ENCODE measurements at places on chromosomes 1 and 21.
A peak's percentile ranks its signal among the peaks of the same experiment; 100 is the strongest.

- DNase-seq: no peak
These were observed 11.0 kb upstream of the PLA2G2C start for GRCh38 chr1:20197329-20197791.

GRCh38 chr1:11188858-11189451 is at the start of gene ANGPTL7:
ANGPTL7 (plus strand) TSS chr1:11189355; CDS start chr1:11189580, 225 bp downstream.
- DNase-seq: no peak

DNA sequence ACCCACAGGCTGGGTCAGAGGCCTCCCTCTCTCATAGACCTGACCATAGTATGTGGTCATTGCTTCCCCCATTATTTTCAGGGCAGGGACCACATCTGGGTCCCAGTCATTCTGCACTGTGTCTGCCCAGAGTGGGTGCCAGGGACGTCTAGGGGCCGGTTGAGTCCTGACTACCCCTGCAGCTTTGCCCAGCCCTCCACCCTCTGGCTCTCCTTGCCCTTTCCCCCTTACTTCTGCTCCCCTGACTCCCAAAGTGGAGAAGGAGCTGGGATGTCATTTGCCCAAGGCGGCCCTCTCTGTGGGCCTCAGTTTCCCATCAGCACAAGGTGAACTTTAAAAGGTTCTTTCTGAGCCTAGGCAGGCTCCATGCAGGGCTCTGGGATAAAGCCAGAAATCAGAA is 4.3 kb upstream of the TTC22 start:
- DNase-seq: peak; percentile 28

DNA sequence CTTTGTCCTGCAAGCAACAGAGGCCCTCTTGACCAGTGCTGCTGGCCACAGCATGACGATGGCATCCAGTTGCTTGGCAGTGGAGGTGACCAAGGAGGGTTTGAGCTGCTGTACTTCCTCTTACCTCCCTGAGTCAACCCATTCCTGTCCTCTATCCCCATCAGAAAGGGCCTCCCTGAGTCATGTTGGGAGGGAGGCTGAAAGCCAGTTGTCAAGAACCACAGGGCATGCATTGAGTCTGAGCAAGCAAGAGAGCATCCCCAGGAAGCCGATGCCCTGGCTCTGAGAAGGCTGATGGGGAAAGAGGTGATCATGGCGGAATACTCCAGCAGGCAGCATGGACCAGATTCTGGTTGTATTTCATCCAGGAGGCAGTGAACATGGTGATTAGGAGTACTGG is 69.6 kb downstream of the LACTBL1 start:
- DNase-seq: no peak

- no peak for DNase-seq
These were observed 6.3 kb downstream of the PIGR start for GRCh38 chr1:206939841-206940587.

DNA sequence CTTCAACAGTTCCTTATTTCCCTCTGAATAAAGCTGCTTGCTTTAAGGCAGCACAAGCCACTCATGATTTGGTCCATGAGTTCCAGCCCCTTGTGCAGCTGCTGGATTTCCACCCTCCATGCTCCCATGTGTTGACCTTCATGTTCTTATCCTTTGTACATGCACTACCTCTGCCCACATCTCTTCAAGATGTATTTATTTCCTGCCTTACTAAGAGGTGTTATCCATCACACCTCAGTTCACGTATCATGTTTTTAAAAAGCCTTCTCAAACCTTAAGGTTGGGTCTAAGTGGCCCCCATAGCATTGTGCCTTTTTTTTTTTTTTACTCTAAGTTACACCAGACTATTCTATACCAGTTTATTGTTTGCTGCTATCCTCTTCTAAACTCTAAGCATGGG is 107.7 kb downstream of the SIPA1L2 start:
- DNase-seq: no peak

GRCh38 chr1:61504852-61505390 is 220.0 kb downstream of the TM2D1 start:
- no peak for DNase-seq

DNA sequence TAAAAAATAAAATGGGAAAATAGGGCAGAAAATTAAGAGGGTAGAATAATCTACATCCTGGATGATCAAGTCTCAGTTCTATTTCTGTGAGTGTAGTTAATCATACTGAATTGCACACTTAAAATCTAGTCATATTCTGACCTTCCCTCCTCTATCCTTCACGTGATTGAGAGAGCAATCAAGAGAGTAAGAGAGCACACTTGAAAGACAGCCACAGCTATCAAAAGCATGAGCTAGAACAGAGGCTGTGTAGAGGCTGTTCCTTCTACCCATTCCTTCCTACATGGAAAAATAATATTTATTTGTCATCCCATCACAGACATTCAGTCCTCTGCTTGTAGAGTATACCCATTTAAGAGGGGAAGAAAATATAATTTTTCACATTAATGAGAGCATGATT is 52.4 kb downstream of the PHC2 start:
- DNase-seq: no peak

- no peak for DNase-seq
These were observed 37.8 kb upstream of the C8B start for GRCh38 chr1:57003398-57004139.

DNA sequence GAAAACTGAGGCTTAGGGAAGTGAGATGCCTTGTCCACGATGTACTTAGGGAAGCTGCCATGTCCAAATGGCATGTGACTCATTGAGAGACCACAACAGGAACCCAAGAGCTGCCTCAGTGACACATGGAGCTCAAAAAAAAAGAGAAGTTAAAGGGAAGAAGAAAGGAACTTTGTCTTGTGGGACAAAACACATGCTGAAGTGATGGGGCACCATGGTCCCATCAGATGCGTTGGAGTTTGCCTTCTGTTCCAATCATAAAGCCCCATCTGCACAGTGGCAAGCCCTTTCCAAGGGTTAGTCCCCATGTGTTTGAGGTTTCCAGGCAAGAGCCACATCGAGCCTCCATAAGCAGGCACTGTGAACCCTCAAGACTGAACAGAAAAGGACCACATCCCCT is 8.0 kb downstream of the MED8 start:
- DNase-seq: no peak

DNA sequence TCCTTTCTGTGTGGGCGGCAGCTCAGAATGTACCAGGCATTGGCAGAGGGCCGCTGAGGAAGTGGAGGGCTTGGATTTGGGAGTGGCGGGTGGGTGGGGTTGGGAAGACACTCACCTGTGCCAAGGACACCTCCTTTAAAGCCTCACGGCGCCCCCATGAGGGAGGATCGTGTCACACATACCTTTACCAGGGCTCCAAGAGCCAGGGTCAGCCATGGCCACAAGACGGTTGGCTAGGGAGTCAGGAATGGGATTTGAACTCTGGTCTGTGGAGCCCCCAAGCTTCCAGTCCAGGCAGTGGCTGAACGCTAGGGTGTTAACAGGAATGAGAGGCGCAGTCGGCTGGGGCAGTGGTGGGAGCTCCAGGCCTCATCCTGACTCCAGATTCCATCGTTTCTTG is 4.6 kb downstream of the NBL1 start:
- no peak for DNase-seq

All from sciatic nerve (tissue), 2 donors.